Activated naive CD8-positive, alpha-beta T cell treated with anti-CD3 and anti-CD28 coated beads, Interleukin-2, amount 10 ng/mL, durations not matched to agents 7 days and 5 days (primary cell): ENCODE measurements at places on chromosomes 3 and 15. TPM values are rescaled to one million over a fixed set of nuclear protein-coding genes. Genes with fewer than 3 reads are reported as not detected.

- no peaks in the 10 kb centered on the region for H3K36me3 ChIP-seq
- DNase-seq = no peak
- H3K27me3 ChIP-seq = peaks cover 9% of the 10 kb centered on the region
- H3K27ac ChIP-seq = no peak overlapping the region
- peaks cover 7% of the 10 kb centered on the region for H3K4me1 ChIP-seq
Observed at GRCh38 chr3:112048911-112049310, 14.4 kb downstream of the TMPRSS7 start.

- H3K4me3 ChIP-seq = no peak overlapping the region
- peaks cover 5% of the 10 kb centered on the region for H3K27me3 ChIP-seq
- no peak for DNase-seq
- no peaks in the 10 kb centered on the region for H3K36me3 ChIP-seq
- no peak overlapping the region for H3K27ac ChIP-seq
Observed at GRCh38 chr3:27127879-27128278, 241.3 kb downstream of the NEK10 start.

- no peak overlapping the region for H3K4me3 ChIP-seq
- no peaks in the 10 kb centered on the region for H3K4me1 ChIP-seq
- no peak overlapping the region for H3K27ac ChIP-seq
- H3K36me3 ChIP-seq = no peaks in the 10 kb centered on the region
Observed at GRCh38 chr3:10974746-10975375, 17.7 kb upstream of the SLC6A1 start.

DNA sequence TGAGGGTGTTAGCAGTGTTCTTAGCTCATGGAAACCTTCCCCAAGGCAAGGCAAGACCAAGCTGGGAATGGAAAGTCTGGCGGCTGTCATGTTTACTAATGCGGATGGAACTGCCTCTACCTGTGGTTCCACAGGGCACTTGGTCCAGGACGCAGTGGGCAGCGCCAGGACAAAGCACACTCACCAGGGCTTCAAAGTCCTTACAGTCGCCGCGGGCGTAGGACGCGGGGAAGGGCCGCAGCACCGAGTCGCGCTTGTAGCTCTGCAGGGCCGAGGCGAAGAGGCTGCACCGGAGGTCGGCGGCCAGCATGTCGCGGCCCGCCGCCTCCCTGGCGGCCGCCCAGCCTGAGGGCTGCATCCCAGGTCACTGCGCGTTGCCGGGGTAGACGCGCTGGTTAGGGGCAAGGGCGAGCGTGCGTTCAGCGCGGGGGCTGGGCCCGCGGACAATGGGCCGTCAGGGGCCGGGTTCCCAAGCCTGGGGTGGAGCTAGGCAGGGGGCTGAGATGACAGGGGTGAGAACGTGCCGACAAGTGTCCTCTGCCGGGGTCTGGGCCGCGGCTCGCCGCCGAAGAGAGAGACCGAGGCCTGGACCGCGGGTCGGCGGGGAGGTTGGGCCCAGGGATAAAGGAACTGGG lies 497 bp downstream of the PARP16 start:
- DNase-seq = no peak
- H3K36me3 ChIP-seq = peaks cover 14% of the 10 kb centered on the region
- H3K27me3 ChIP-seq = no peaks in the 10 kb centered on the region
- H3K4me1 ChIP-seq = peaks cover 31% of the 10 kb centered on the region

Gene SERPINI2
- not detected for total RNA-seq

Gene GOLGA6B
- total RNA-seq = not detected

Gene LZTFL1
- total RNA-seq = 8.0 TPM

Gene SH3GL3
- not detected for total RNA-seq
